ENCODE measurements at places on chromosomes 7 and 10. TPM values are rescaled to one million over a fixed set of nuclear protein-coding genes. Genes with fewer than 3 reads are reported as not detected.

GRCh38 chr7:10919923-10920322 lies 53.7 kb upstream of the PHF14 start:
- DNase-seq = no peak

GRCh38 chr7:114687238-114687637 lies 234.7 kb upstream of the MDFIC start:
- DNase-seq = no peak

CUL1 gene
- total RNA-seq = 48.7 TPM

OPALIN gene
- not detected for total RNA-seq

SMKR1 gene
- total RNA-seq = 1.6 TPM

- peak; percentile 21 for DNase-seq
These were observed 7.5 kb downstream of the AGK start for GRCh38 chr7:141558544-141559183.

GRCh38 chr10:3096149-3096548 lies 28.8 kb downstream of the PFKP start:
- DNase-seq = peak; percentile 34

BHLHA15 gene
- 0.43 TPM for total RNA-seq

PIK3AP1 gene
- 5.7 TPM for total RNA-seq

CREB5 gene
- not detected for total RNA-seq

- no peak for DNase-seq
These were observed 506 bp downstream of the CTTNBP2 start for GRCh38 chr7:117872561-117873309.

GRCh38 chr7:151451626-151452571 lies 12.0 kb upstream of the CRYGN start:
- DNase-seq = no peak

- no peak for DNase-seq
These were observed 73.0 kb downstream of the XRCC2 start for GRCh38 chr7:152602962-152603361.

CPN1 gene
- total RNA-seq = not detected

GRCh38 chr7:47587351-47587750 lies 5.4 kb upstream of the TNS3 start:
- no peak for DNase-seq

ZNF853 gene
- total RNA-seq = 0.18 TPM

- no peak for DNase-seq
These were observed 37.9 kb downstream of the GLI3 start for GRCh38 chr7:42198974-42199668.

- no peak for DNase-seq
These were observed 40.4 kb upstream of the STEAP4 start for GRCh38 chr7:88347090-88347489.

DNA sequence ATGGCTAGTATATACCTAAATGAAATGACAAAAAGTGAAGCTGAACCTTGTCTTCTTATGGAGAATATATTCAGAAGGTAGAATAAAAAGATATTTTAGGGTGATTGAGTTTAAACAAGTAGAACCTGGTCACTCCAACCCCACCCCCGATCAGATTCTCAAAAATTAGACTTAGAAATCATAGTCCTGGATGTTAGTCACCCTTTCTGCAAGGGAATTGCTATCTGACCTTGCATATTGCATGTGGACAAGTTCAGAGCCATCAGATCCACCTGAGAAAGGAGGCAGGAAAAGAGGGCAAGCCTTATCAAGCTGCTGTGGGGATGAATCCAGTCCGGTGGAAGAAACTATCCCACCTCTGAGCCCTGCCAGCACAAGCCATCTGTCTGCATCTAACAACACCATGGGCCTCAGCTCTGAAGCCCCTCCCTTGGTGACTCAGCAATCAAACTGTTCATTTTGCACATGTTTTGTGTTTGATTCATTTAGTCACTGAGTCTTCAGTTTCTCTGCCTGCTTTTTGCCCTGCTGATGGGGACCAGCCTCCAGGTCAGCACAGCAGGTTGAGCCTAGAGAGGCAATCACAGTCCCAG lies 727.3 kb downstream of the AUTS2 start:
- DNase-seq = no peak

- DNase-seq = no peak
These were observed 264.4 kb upstream of the MKI67 start for GRCh38 chr10:128390596-128390995.

CTNNA3 gene
- total RNA-seq = 0.78 TPM

GPC2 gene
- total RNA-seq = 4.8 TPM

FAM13C gene
- total RNA-seq = not detected

GRCh38 chr10:99854860-99855259 lies 72.4 kb downstream of the ABCC2 start:
- no peak for DNase-seq

GRCh38 chr7:90681336-90682022 lies 85.4 kb downstream of the CDK14 start:
- DNase-seq = no peak

DNA sequence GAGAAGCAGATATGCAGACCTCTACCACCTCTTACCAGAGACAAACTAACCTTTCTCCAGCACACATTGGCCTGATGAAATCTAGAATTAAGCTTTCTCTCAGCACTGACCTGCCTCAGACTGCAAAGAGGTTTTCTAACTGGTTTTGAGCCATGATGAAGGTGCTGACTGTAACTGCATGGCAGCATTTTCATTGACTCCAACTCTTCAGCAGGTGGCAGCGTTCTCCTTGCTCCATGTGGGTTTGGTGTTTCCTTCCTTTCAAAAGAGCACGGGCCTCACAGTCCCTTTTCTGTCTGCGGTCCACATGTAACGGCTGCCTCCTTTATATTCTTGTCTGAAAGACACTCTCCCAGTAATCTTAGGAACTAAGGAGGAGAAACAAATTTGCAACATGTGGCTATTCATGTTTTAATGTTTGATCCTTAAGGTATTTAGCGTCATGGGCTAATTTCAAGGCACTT lies 12.6 kb downstream of the KLLN start:
- DNase-seq = peak; percentile 58

- no peak for DNase-seq
These were observed 400.8 kb downstream of the SEMA3D start for GRCh38 chr7:84786073-84786472.

- no peak for DNase-seq
These were observed 77.0 kb downstream of the FRMD4A start for GRCh38 chr10:14253711-14254110.

- DNase-seq = no peak
These were observed 78.1 kb downstream of the TPST1 start for GRCh38 chr7:66283003-66283920.

GRCh38 chr7:84073186-84073875 lies 121.3 kb downstream of the SEMA3A start:
- no peak for DNase-seq

TBX20 gene
- total RNA-seq = 0.45 TPM

SLC18A3 gene
- total RNA-seq = not detected

DNA sequence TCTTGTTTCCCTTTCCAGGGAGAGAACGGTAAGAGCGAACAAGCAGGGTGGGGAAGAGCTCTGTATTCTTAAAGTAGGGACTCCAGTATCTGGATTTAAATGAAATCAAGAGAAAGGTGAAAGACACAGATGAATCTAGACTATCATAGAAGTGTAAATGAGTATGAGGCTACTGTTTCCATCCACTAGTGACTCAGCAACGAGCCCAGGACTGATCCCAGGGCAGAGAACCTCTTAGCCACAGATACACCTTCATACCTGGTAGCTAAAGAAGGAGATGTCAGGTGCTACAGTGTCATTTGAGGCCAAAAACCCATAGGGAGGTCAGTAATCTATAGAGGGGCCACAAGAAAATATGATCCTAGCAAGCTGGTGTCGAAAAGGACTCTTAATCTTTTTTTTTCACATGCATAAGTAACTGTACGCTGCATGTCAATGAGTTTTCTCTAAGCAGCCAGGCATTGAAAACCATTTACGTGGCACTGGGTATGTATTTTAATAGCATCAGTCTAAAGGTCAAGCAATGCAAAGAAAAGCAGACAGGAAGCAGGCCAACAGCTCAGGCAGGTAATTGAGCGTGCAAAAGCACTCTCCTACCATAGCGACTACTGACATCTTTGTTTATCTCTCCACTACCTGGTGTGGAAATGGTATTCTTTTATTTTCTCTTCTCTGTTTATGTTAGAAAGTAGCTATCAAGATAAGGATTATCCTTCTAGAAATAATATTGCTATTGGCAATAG lies 91.5 kb upstream of the EGR2 start:
- DNase-seq = no peak

GRCh38 chr7:112086496-112087254 lies 119.5 kb downstream of the DOCK4 start:
- no peak for DNase-seq

GRCh38 chr10:78196964-78197363 lies 163.3 kb downstream of the RPS24 start:
- DNase-seq = no peak

- peak; percentile 24 for DNase-seq
These were observed 460 bp downstream of the ANXA11 start for GRCh38 chr10:80204677-80205476.

- DNase-seq = no peak
These were observed 19.9 kb downstream of the SYPL1 start for GRCh38 chr7:106092204-106092603.

- DNase-seq = no peak
These were observed 60.8 kb downstream of the RAB18 start for GRCh38 chr10:27564880-27565279.

ZNF239 gene
- 0.15 TPM for total RNA-seq

LGI1 gene
- not detected for total RNA-seq

DNA sequence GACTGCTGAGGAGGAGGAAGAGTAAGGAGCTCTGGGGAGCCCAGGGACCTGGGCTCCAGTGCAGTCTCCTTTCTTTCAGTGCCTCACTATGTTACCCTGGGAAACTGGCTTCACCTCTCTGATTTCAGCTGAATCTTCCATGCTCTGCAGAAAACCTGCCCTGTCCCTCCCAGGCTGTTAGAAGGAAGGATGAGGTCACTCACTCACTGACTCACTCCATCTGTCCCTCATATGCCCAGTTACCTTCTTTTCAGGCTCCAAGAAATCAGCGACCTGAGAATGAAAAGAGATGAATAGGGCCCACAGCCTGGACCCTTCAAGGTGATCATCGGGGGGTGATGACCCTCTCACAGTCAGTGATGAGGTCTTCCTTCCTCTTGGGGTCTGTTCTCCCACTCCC lies 481 bp downstream of the SFTPA2 start:
- DNase-seq = no peak

- peak; percentile 66 for DNase-seq
These were observed 2.1 kb downstream of the ADD3 start for GRCh38 chr10:110009736-110010475.

VCL gene
- total RNA-seq = 70.1 TPM

- no peak for DNase-seq
These were observed 25.2 kb upstream of the FIGNL1 start for GRCh38 chr7:50475340-50475739.

GRCh38 chr7:30877015-30877769 lies 34.5 kb upstream of the AQP1 start:
- DNase-seq = no peak

Measured in activated CD4-positive, alpha-beta memory T cell treated with anti-CD3 and anti-CD28 coated beads, Interleukin-2, amount 10 ng/mL, durations not matched to agents 7 days and 5 days (primary cell).